ENCODE measurements at places on chromosomes 3 and 15.

DNA sequence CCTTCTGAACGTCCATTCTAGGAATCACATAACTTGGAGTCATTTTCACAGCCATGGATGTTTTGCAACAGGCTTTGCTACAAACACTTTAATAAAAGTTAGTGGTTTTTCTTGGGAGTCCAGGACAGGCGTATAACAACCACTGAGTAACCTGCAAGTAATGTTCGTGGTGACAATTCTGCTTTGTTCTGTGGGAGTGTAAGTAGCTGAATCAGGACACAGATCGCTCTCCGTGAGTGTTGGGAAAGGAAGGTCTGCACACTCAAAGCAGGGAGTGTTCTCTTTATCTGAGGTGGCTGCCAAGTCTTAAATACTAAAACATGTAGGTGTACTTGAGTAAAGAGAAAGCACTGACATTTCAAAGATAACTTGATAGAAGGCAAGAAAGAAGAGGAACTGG lies 7.9 kb upstream of the BNC1 start:
- peak; percentile 62 for DNase-seq

DNA sequence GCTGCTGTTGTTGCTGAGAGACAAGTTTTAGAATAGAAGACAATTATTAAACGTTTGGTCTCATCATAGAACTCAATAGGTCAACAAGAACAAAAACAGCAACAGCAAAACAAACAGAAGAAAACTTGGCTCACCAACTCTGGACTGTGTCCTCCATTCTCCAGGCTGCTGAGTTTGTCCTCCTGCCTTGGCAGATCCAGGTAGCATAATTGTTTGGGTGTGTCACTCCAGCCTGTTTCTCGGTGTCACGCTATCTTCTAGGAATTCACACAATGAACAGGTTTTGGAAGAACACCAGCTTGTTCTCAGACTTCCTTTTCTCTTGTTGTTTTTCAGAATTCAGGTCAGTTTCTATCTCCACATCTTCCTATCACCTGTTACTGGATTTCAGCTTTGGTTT lies 34.7 kb downstream of the ARRDC4 start:
- no peak for DNase-seq

DNA sequence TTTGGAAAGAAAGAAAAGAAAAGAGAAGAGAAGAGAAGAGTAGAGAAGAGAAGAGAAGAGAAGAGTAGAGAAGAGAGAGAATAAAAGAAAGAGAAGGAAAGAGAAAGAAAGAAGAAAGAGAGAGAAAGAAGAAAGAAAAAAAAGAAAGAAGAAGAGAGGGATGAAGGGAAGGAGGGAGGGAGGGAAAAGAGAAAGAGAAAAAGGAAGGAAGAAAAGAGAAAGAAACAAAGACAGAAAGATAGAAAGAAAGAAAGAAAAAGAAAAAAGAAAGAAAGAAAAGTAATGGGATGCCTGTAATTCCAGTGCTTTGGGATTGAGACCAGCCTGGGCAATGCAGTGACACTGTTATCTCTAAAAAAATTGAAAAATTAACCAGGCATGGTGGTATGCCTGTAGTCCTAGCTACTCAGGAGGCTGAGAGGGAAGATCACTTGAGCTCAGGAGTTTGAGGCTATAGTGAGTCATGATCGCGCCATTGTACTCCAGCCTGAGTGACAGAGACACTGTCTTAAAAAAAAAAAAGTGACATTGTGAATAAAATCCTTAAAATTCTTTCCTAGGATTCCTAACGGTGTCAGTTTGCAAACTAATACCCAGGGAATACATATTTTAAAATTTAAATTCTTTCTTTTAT lies 1.7 kb downstream of the RASL12 start:
- no peak for DNase-seq

GRCh38 chr3:33105341-33105948 lies 8.4 kb upstream of the CRTAP start:
- DNase-seq = no peak
